ENCODE measurements at places on chromosomes 3 and 15.
A peak's percentile ranks its signal among the peaks of the same experiment; 100 is the strongest.

DNA sequence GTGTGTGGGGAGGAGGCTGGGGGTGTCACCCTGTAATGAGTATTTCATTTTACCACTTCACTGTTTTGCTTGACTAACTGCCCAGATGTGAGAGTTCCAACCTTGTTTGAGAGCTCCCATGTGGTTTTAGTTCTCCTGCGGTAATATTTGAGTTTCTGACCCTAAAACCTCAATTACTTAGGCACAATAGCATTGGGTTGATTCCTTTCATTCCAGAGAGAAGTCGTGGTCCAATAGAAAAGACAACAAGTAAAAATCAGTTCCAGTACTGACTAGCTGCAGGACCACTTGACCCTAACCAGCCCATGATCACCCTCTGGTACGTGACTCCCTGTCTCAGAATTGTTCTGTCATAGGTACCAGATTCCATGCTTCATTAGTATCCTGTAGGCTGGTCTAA, 630.4 kb downstream of the CADM2 start:
- no peaks in the 10 kb centered on the region for H3K36me3 ChIP-seq
- H3K4me3 ChIP-seq, result no peak overlapping the region
- H3K4me1 ChIP-seq, result no peaks in the 10 kb centered on the region
- no peak overlapping the region for H3K27ac ChIP-seq

GRCh38 chr15:57732526-57733331, 26.2 kb downstream of the POLR2M start:
- no peak overlapping the region for H3K4me3 ChIP-seq
- peaks cover 11% of the 10 kb centered on the region for H3K4me1 ChIP-seq
- H3K27ac ChIP-seq, result no peak overlapping the region
- H3K27me3 ChIP-seq, result no peaks in the 10 kb centered on the region
- peaks cover 7% of the 10 kb centered on the region for H3K36me3 ChIP-seq
- DNase-seq, result peak; percentile 54

DNA sequence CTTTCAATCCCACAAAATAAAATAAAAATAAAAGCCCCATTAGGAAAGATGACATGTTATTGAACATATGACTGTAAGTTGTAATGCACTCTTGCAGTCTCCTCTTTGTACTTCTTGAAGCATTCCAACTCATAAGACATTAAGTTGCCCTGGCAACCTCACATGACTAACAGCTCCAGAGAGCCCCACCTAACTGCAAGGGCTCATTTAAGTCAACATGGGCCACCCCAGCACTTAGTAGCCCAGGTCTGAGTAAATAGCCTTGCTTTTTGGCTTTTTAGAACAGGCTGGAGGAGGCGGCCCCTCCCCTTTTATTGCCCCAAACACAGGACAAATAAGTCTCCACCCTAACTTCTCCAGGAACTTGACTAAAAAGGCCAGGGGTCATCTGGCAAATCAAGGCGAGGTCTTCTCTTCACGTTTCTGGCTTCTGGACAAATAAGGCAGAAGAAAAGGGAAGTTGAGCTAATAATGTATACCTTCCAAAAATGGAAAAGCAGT, 135.1 kb downstream of the TMCO5A start:
- peaks cover 73% of the 10 kb centered on the region for H3K4me1 ChIP-seq
- peak overlapping the region; percentile 97 for H3K27ac ChIP-seq
- DNase-seq, result peak; percentile 88
- no peaks in the 10 kb centered on the region for H3K36me3 ChIP-seq

GRCh38 chr15:68658641-68659358, 80.0 kb downstream of the CORO2B start:
- no peak for DNase-seq
- H3K27me3 ChIP-seq, result no peaks in the 10 kb centered on the region
- H3K4me1 ChIP-seq, result peaks cover 26% of the 10 kb centered on the region
- no peak overlapping the region for H3K27ac ChIP-seq
- H3K36me3 ChIP-seq, result peaks cover 3% of the 10 kb centered on the region

- H3K27ac ChIP-seq, result no peak overlapping the region
- no peak for DNase-seq
- H3K27me3 ChIP-seq, result peaks cover 8% of the 10 kb centered on the region
- peaks cover 8% of the 10 kb centered on the region for H3K4me1 ChIP-seq
- no peaks in the 10 kb centered on the region for H3K36me3 ChIP-seq
These were observed 99.0 kb downstream of the ZPLD1 start for GRCh38 chr3:102533784-102534183.

GRCh38 chr3:152267831-152268554, 736 bp upstream of the MBNL1 start:
- peaks cover 3% of the 10 kb centered on the region for H3K27me3 ChIP-seq
- peaks cover 62% of the 10 kb centered on the region for H3K4me1 ChIP-seq
- H3K4me3 ChIP-seq, result peak overlapping the region; percentile 90
- H3K27ac ChIP-seq, result peak overlapping the region; percentile 98

DNA sequence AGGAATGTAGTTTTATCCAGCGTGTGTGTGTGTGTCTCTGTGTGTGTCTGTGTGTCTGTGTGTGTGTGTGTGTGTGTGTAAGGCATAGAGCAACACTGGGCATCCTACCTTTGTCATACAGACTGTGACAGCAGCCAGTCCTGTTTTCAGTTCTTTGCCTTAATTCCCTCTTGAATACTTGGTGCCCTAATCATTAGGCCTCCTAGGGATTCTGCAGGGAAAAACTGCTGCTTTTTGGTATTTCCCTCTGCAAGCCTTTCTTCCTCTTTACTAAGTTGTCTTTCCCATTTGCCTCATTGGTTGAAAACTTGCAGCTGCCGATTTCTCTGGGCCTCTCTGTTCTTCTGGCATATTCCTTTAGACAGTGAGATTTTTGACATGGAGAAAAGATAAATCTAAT, 9.2 kb downstream of the SLC25A36 start:
- no peak for DNase-seq
- no peak overlapping the region for H3K4me3 ChIP-seq
- H3K27me3 ChIP-seq, result no peaks in the 10 kb centered on the region
- H3K4me1 ChIP-seq, result peaks cover 45% of the 10 kb centered on the region

GRCh38 chr15:62393196-62393595, 228.1 kb upstream of the C2CD4B start:
- H3K36me3 ChIP-seq, result peaks cover 9% of the 10 kb centered on the region
- H3K27me3 ChIP-seq, result no peaks in the 10 kb centered on the region
- peaks cover 41% of the 10 kb centered on the region for H3K4me1 ChIP-seq
- no peak for DNase-seq

GRCh38 chr15:32888221-32888761, 170.5 kb downstream of the GREM1 start:
- peaks cover 2% of the 10 kb centered on the region for H3K27me3 ChIP-seq
- peak; percentile 78 for DNase-seq
- H3K4me1 ChIP-seq, result peaks cover 73% of the 10 kb centered on the region
- peak overlapping the region; percentile 72 for H3K4me3 ChIP-seq

DNA sequence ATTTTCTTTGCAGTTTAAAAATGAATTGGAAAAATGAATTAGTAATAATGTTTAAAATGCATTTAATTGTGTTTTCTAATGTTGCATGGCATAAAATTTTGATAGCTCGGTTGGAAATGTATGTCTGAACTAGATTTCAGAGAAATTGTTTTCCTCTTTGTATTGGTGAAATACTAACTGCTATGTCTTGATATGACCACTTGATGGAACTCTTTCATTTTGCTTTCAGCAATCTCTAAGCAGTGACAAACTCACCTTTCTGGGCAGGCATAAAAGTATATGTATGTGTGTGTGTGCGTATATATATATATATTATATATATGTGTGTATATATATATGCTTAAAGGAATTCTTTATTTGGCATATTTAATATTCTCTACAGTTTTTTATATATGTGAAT, 239.3 kb upstream of the ZNF717 start:
- no peak overlapping the region for H3K27ac ChIP-seq
- no peaks in the 10 kb centered on the region for H3K27me3 ChIP-seq
- no peak for DNase-seq

DNA sequence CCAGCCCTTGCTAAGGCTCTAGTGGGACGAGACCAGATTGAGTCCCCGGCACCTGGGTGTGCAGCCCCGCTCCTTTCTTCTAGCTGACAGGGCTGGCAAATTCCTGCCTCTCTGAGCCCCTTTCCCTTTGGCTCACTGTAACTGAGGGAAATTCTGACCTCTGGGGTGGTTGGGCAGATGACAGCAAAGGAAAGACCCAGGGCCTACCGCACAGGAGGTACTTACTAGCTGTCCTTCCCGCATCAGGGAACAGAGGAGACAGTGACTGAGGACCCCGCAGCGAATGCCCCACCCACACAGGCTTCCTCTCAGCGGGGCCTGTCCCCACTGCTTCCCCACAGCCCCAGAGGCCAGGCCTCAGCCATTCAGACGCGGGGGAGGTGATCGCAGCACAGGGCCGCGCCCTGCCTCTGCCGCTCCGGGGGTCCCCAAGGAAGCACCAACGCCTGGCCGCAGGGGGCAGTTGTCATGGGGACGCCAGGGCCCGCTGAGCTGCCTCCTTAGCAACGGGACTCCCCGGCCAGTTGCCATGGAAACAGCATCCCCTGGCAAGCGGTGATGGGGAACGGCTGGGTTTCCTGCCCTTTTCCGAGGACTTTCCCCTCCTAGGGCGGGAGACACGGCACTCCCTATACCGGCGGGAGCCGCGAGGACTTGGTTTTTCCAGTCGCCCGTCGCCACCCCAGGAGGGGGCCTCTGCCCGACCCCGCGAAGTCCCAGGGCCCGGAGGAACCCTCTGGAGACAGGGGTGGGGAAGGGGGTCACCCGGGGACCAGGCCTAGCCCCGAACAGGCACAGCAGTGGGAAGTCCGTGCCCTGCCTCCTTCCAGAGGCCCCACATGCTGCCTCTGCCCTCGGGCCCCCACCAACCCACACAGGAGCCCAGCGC, 50.1 kb downstream of the HCN4 start:
- no peaks in the 10 kb centered on the region for H3K36me3 ChIP-seq
- DNase-seq, result no peak
- no peak overlapping the region for H3K4me3 ChIP-seq
- H3K4me1 ChIP-seq, result no peaks in the 10 kb centered on the region

GRCh38 chr15:101534376-101534970, 45.0 kb upstream of the PCSK6 start:
- no peak overlapping the region for H3K27ac ChIP-seq
- no peaks in the 10 kb centered on the region for H3K36me3 ChIP-seq
- H3K4me3 ChIP-seq, result no peak overlapping the region
- DNase-seq, result no peak
- H3K4me1 ChIP-seq, result no peaks in the 10 kb centered on the region

DNA sequence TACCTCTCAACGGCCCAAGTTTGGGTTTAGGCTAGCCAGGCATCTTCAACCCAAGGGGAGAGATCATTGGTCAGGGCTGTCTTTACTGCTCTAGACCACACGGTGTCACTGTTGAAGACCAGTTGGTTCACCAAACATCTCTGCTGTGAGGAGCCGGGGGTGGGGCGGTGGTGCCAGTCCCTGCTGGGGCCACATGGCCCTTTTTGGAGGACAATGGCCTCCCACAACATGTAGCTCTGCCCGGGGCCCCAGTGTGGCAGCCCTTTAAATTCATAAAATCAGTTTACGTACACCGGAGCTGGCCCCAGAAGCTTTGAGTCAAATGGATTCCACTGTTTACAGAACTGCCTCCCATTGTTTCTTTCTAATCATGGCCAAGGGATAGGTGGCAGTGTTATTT, 19.1 kb upstream of the TM4SF18 start:
- no peak overlapping the region for H3K4me3 ChIP-seq
- DNase-seq, result peak; percentile 48
- peak overlapping the region; percentile 71 for H3K27ac ChIP-seq
- H3K4me1 ChIP-seq, result peaks cover 47% of the 10 kb centered on the region
- no peaks in the 10 kb centered on the region for H3K27me3 ChIP-seq
- H3K36me3 ChIP-seq, result no peaks in the 10 kb centered on the region

DNA sequence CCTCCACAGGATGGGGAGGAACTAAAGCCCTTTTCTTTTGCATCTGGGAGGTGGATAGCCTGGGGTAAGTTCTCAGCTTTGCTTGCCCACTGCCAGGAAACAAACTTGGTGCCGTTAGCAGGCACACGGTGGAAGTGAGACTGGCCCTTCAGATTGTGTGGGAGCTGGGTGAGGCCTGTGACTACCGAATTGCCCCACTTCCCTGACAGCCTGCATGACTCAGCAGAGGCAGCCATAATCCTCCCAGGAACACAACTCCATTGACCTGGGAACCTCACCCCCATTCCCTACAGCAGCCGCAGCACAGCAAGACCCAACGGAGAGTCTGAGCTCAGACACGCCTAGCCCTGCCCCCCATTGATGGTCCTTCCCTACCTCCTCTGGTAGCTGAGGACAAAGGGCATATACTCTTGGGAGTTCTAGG, 282.6 kb downstream of the KLF13 start:
- DNase-seq, result peak; percentile 19
- H3K27ac ChIP-seq, result peak overlapping the region; percentile 71
- H3K4me1 ChIP-seq, result peaks cover 56% of the 10 kb centered on the region

All from HFFc6 (cell line).